H1 (cell line): ENCODE measurements at places on chromosomes 5 and 9.
A peak's percentile ranks its signal among the peaks of the same experiment; 100 is the strongest.

DNA sequence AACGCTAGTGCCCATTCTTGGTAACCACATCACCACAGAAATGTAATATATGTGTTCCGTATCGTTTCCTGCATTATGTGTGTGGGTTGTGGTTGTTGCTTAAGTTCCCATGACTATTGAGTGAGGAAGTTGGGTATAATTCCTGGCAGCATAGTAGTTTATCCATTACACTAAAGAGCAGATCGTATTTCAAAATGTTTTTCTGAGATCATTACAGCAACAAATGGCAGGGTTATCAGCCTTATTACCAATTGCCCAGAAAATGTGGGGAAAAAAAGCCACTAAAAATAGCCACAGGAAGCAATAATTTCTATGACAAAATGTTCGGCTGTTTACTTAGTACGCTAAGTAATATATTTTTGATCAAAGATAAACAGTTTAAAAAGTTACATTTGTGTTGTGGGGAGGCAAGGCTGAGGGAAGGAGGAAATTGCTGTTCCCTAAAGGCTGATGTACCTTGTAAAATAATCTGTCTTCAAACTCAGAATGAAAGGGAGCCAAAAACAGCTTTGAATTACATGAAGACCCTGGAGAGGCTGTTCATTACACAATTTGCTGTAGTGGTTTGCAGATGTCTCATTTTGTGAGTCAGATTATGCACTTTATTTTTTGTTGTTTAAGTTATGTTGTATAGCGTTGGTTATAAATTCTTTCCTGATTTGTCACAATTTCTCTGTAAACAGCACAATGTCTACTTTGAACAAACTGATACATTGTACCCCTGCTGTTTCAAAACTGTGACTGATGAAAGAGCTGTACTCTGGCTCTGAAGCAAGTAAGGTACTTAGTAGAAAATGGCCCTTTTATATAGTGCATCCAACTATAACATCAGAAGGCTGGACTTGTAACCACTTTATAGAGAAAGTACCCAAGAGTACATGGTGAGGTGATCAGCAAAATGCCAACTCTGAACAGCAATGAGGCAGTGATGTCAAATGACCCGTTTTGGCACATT lies 1028.5 kb downstream of the NR2F1-AS1 start:
- no peak for DNase-seq

- no peak for DNase-seq
Measured at GRCh38 chr9:23426144-23426543, 399.9 kb downstream of the ELAVL2 start.

GRCh38 chr9:132372177-132373095 lies 17.6 kb upstream of the SETX start:
- DNase-seq = no peak

DNA sequence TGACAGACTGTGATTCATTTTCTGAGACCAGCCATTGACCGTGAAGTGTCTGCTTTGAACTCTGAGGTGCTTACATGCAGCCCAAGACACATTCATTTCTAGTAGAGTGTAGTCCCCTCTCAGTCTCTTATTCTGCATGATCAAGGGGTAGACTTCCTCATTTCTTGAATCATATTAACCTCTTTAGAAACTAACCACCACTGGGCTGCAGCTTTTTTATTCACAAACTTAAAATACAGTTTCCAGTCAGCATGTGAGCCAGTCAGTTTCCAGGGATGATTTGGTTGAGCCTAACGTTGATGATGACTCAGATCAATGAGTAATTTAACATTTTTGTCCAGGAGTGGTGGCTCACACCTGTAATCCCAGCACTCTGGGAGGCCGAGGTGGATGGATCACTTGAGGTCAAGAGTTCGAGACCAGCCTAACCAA lies 59.2 kb downstream of the OTULIN start:
- DNase-seq = no peak

GRCh38 chr5:176542135-176542595 lies 5.0 kb upstream of the RNF44 start:
- DNase-seq = no peak

DNA sequence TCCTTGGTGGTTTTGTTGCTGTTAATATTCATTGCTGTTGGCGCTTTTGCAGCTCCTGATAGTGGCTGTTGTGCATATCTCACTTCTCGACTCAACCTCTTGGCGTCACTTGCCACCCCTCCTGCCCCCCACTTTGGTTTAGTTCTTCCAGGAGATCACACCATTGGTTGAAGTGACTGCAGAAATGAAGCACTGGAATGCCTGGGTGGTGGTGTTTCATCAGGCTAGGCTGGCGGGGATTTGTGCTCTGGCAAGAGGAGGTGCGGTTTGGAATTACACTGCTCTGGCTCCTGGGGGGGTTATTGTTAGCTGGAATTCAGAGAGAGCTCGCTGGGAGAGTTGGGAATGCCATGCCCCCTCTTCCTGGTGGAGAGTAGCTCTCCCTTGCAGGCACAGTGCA lies 11.5 kb downstream of the PRRC2B start:
- peak; percentile 70 for DNase-seq

GRCh38 chr5:73370640-73371583 lies 77.7 kb downstream of the FOXD1 start:
- no peak for DNase-seq

DNA sequence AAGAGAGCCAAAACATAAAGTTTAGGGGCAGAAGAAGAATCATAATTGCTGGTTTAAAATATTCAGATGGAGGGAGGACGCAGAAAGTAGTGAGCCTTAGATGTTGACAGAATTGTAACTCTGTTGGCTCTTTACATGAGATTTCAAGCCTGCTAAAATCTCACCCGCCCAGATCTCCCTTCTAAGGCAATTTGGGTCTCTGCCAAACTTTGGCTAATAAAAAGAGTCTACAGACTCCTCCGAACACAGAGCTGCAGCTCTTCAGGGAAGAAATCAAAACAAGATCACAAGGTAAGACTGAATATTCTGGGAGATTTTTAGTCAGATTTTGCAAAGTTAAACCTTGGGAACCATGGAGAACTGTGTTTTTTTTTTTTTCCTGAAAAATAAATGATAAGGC lies at the start of gene IL33:
TSS of gene IL33 (plus strand) at position 246 of the 400 bp plus-strand sequence. CDS start 25,888 bp downstream, outside the sequence.
- DNase-seq = no peak

- no peak for DNase-seq
Measured at GRCh38 chr9:26054600-26055520, 376.6 kb upstream of the TUSC1 start.

DNA sequence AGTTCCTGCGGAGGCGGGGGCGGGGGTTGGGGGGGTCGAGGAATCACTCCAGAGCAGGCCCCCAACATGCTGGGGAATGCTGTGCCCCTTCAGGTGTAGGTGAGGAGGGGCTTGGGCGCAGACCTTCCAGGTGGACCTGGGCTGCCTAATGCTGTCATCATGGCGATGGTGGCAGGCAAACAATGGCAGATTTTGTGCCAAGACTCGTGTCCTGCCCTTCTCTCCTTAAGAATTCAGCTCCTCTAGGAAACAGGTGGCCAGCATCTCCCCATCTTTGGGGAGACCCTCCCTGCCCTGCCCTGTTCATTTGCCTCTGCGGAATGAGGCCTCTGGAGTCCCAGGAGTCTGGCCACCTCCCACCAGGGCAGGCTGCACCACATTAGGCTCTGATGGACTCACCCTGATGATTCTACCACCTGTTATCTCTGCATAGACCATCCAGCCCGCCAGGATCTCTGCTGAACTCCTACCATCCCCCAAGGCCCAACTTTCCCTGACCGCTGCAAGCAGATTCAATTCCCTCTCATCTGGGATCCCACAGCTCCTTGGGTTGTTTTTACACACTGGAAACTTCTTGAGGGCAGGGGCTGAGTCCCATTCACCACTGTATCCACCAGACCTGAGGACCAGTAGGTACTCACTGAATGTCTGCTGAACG lies 10.9 kb upstream of the SLC25A51 start:
- no peak for DNase-seq

DNA sequence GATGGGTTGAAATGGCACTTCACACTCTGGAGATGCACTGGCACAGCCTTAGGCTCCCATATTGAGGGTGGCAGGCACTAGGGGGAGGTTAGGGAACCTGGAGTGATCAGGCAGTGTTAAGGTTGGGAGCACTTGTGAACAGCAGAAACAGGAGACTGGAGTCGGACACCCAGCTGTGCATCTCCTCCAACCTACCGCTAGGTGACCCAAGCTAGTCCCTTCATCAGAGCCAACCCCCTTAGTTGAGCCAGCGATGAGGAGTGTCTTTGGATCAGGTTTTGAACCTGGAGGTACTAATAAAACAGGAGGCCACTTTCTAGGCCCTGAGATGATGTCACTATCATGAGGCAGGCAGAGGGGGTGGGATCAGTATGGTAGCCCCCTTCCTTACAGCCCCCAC lies 1.7 kb downstream of the ACTL7B start:
- DNase-seq = no peak

- DNase-seq = no peak
Measured at GRCh38 chr5:55481293-55481855, 53.4 kb downstream of the PLPP1 start.

GRCh38 chr9:68931821-68932220 lies 82.1 kb downstream of the PRKACG start:
- DNase-seq = no peak

GRCh38 chr5:14267166-14267838 lies 124.2 kb downstream of the TRIO start:
- no peak for DNase-seq
